ENCODE measurements at places on chromosomes 16 and 17.

DNA sequence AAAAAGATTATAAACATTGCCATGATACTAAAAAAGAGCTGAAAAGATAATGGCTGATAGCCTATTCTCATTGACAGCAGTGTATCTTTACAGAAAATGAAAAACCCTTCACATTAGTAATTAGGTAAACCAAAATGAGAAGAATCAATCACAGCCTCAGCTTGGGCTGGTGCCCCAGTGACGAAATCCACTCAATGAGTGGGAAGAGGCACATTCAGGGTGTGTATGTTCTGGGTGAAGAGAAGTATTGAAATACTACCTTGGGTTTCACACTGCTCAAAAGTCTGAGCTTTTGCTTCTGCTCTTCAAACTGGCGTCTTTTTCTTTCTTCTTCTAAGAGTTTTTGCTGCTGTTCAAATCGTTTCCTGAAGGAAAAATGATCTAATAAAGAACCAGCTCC lies 24.2 kb downstream of the SYNRG start:
- no peak for DNase-seq

DNA sequence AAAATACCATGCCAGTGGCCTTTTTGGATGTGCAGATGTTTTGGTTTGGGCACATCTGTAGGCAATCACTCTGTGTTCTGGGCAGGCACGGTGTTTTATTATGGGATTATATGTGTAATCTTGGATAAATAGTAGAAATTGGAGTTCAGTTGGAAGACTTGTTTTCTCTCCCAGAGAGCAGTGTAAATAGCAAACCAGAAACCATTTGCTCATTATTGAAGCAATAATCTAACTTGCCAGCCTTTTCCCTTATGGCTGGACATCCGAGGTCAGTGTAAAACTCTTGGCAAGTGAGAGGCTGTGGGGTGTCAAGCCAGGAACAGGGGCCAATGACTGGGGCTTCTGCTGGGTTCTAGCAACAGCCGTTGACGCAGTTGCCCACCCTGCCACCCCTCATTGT lies 69.9 kb downstream of the IRX3 start:
- no peak for DNase-seq

GRCh38 chr16:28149011-28149888 lies 62.5 kb downstream of the XPO6 start:
- no peak for DNase-seq

- no peak for DNase-seq
Observed at GRCh38 chr17:39208893-39209292, 8.8 kb downstream of the RPL19 start.

- no peak for DNase-seq
Observed at GRCh38 chr17:27523712-27524111, 67.5 kb downstream of the KSR1 start.

DNA sequence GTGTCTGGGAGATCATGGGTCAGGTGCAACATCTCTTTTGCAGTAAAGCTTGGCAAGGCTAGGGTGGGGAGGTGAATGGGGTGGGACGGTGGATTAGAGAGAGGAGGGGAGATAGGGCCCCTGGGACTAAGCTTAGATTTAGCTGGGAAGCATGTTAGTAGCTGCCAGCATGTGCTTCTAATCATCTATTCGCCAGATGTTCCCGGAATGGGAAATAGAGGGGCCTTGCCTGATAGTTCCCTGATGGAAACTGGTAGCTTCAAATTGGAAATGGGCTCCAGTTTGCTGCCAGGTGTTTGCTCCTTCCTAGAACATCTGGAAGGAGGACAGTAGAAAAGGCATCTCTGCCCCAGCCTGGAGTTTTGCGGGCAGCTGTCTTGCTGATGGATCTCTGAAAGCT lies 176.1 kb downstream of the CCDC182 start:
- DNase-seq: no peak

DNA sequence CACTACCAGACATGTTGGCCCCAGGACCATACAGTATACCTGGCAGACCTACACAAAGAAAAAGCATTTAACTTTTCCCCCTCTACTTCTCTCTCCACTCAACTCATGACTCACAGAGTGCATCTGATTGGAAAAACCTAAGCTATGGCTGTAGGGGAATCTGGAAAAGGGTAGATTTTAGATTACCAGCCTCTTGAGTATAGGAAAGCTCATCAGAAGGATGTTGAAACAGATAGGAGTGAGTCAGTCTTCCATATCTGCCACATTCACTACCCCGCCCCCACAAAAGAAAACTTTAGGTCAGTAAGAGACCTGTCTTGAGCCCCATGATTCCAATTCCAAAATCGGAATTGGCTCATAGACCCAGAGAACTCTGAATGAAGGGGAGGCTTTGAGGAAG lies 12.3 kb downstream of the KRT9 start:
- no peak for DNase-seq

DNA sequence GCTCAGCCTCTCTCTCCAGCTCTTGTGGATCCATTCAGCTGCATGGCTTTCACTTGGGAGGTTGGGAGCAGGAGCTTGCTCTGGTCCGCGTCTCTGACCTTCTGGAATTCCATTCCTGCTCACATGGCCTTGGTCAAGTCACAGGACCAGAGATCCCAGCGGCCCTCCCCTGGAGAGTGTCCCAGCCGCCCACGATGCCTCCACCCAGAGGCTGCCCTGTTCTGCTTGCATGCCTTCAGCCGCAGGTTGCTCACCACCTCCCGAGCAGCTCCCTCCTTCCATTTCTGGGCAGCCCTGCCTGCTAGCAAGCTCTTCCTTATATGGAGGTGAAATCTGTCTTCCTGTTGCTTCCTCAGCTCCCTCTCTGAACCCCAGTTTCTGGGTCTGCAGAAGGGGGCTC lies 32.6 kb downstream of the RAI1 start:
- DNase-seq: no peak

GRCh38 chr17:332023-332422 lies 20.6 kb downstream of the RPH3AL start:
- no peak for DNase-seq

DNA sequence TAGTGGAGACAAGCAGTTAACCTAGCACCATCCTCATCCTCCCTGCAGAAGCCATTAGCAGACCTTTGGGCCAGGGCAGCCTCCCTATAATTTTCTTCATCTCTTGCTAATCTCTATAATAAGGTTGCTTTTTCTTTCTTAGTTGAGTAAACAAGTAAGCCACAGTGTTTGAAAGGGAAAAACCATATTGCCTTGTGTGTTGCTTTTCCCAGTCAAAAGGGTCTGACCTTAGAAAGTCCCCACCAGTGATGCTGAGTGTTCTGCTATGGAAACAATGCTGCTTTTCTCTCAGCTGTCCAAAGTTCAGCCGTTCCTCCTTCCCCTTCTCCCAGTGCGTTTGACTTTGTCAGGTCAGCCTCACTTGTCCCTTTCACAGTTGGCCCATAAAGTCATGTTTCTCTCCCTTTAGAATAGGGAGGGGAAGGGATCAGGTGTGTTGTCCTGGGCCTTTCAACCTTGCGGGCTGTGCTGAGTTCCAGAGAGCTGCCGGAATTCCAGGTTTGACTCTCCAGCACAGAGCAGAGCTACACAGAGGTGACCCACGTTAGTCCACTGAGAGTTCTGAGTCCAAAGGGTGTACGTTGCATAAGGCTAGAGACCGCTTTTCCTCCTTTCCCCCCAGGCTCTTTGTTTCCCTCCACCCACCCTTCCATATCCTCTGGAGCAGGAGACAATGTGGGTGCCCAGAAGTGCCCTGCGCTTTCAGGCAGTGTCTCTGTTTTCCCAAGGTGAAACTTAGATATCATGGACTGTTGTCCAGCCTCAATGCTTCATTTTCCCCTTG lies 15.9 kb upstream of the CLEC18C start:
- no peak for DNase-seq

GRCh38 chr16:69040144-69040909 lies 65.1 kb upstream of the HAS3 start:
- peak; percentile 51 for DNase-seq

- no peak for DNase-seq
Observed at GRCh38 chr16:86653285-86654006, 75.1 kb downstream of the FOXL1 start.

DNA sequence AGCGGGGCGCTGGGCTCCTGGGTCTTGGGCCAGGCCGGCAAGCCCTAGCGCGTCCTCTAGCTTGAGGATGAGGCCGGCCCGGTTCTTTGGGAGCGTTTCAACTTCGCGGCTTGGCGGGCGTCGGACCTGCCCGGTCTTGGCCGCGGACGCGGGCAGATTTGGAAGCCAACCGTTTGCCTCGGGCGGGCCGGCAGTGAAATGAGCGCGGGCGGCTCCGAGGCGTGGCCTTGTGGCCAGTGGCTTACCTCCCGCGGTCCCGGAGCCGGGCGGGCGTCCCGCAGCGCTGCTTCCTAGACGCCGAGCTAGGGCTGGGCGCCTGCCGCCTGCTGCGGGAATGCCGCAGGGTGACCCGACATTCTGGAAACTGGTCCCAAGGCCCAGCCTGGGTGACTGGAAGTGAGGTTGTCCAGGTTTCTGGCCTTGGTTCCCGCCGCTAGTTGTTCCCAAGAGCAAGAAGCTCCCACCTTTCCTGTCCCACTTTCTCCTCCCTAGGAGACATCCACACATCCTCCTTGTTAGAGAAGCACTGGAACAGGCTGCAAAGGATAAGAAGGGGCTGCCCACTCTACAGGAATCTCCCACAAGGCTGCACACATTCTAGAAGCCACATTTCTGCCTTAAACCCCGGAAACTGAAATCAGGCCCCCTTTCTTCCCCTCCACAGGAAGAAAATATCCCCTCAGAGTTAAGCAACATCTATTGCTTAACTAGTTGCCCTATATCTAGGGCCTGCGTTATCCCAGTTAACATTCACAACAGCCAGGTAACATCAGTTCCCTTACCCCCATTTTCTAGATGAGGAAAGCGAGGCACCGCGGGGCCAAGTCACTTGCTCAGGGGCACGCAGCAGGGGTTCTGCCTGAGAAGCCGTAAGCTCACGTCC lies 4.5 kb upstream of the CBX8 start:
- no peak for DNase-seq

- DNase-seq: no peak
Observed at GRCh38 chr17:8537734-8538133, 92.8 kb downstream of the MYH10 start.

GRCh38 chr16:57333402-57333801 lies 25.2 kb upstream of the CCL22 start:
- no peak for DNase-seq

DNA sequence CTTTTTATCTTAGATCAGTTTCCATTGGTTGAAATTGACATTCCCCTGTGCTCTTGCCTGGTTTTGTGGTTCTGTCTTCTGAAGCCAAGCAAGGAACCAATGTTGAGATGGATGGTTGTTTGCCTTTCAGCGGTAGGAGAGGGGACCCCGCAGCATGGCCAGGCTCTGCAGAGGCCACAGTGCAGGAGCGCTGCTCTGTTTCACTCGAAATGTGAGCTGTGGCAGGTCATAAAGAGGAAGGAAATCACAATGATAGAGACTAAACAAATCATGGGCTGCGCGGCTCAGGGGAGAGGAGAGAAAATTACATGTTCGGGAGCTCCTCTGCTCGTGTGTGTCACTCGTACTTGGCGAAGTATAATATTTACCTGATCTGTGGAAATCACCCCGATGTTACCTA lies 148.2 kb downstream of the SNX29 start:
- DNase-seq: no peak

- no peak for DNase-seq
Observed at GRCh38 chr17:46192189-46192438, 1.1 kb downstream of the KANSL1 start.

GRCh38 chr17:45022288-45022648 lies 29.2 kb downstream of the DCAKD start:
- no peak for DNase-seq

GRCh38 chr16:51762081-51762996 lies 611.3 kb upstream of the SALL1 start:
- no peak for DNase-seq

GRCh38 chr17:7705269-7706255 lies 560 bp downstream of the EFNB3 start:
- no peak for DNase-seq

- no peak for DNase-seq
Observed at GRCh38 chr17:78613416-78613815, 36.2 kb upstream of the DNAH17 start.

- DNase-seq: peak; percentile 43
Observed at GRCh38 chr17:20226814-20227482, 217.8 kb downstream of the SPECC1 start.

DNA sequence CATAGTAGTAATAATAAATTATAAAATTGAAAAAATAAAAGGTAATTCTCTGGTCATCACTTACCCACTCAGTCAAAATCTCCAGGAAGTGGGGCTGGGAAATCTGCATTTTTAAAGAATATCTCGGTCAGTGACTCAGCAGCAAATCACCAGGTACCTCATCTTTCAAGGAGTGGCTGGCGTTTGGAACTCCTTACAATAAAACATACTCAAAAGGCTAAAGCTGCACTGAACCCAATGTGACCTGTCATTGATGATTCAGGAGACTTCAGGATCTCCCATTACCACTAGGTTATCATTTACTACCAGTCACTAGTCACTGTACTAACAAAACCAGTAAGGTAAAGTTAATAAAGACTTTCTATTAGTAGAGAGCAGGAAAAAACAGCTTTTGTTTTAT lies 21.5 kb upstream of the RFFL start:
- no peak for DNase-seq

GRCh38 chr17:63809970-63810369 lies 17.3 kb upstream of the PSMC5 start:
- DNase-seq: no peak

GRCh38 chr16:56847173-56847910 lies 17.7 kb upstream of the SLC12A3 start:
- no peak for DNase-seq

DNA sequence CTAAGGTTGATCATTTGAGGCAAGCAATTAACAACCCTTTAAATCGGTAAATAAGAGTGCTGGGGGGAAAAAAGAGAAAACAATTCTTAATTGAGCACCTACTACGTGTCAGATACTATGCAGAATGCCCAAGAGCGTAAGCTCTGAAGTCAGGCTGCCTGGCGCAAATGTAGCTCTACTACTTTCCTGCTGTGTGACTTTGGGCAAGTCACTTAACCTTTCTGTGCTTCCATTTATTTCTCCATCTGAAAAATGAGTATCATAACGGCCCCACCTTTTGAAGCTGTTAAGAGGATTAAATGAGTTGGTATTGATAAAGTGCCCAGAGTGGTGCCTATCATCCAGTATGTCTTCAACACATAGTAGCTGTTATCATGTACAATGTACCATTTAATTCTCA lies 102.0 kb downstream of the CACNG3 start:
- DNase-seq: no peak

DNA sequence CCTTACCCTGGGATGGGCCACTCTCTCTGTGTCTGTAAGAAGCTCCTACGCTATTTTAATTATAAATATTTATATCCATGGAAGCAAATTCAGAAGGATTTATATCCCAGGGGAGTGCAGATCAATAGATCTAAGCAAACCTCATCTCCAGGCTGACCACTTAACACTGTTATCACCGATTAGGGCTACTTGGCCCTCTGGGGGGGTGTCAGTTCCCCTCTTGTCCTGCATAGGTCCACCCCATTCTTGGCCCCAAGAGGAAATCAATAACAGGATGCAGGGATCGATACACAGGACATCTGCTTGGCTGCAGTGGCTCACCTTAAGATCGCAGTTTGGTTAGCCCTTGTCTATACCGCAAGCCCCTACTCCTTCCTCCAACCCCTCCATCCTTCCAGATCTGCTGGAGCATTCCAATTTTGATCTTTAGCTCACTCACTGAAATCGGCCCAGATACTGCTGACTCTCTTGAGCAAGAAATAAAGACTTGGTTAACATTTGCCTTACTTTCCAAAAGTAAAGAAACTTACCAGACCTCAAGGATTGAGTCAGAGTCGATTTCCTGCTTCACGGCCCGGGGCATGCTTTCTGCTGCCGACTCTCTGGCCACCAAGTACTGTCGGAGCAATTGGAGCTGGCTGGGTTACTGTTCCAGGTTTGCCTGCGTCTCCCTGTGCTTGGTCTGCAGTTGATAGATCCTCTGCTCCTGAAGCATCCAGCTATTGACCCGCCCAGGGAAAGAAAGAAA lies 112.3 kb upstream of the PMFBP1 start:
- DNase-seq: no peak

- DNase-seq: no peak
Observed at GRCh38 chr17:3889325-3890012, 3.4 kb downstream of the CAMKK1 start.

Measured in pulmonary artery endothelial cell (primary cell).